ENCODE measurements at places on chromosomes 5 and 9.

GRCh38 chr9:75168270-75169178 lies 80.2 kb downstream of the OSTF1 start:
- H3K4me3 ChIP-seq = no peak overlapping the region
- no peak overlapping the region for H3K27ac ChIP-seq
- H3K4me1 ChIP-seq = no peaks in the 10 kb centered on the region
- H3K27me3 ChIP-seq = no peaks in the 10 kb centered on the region
- H3K36me3 ChIP-seq = no peaks in the 10 kb centered on the region
- no peak for DNase-seq

- no peak for DNase-seq
- no peaks in the 10 kb centered on the region for H3K36me3 ChIP-seq
- no peak overlapping the region for H3K4me3 ChIP-seq
- H3K27me3 ChIP-seq = no peaks in the 10 kb centered on the region
These were observed 85.8 kb downstream of the GABRB2 start for GRCh38 chr5:161460741-161461140.

DNA sequence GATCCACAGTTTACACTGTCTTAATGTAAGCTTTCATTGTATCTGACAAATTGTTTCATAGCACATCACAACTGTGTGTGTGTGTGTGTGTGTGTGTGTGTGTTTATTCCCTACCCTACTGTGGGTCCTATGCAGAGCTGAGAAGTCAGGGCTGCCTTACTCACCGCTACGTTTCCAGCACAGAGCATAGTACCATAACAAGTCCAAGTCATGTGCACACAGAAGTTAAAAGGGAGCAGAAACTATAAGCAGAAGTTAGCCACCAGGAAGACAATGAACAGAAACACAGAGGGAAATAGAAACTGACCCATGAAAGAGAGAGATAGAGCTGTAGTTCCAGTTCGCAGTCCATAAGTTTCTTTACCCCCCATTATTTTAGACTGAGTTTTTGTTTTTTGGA lies 38.2 kb upstream of the DMXL1 start:
- H3K36me3 ChIP-seq = no peaks in the 10 kb centered on the region
- no peak overlapping the region for H3K27ac ChIP-seq
- H3K4me1 ChIP-seq = no peaks in the 10 kb centered on the region
- H3K4me3 ChIP-seq = no peak overlapping the region

DNA sequence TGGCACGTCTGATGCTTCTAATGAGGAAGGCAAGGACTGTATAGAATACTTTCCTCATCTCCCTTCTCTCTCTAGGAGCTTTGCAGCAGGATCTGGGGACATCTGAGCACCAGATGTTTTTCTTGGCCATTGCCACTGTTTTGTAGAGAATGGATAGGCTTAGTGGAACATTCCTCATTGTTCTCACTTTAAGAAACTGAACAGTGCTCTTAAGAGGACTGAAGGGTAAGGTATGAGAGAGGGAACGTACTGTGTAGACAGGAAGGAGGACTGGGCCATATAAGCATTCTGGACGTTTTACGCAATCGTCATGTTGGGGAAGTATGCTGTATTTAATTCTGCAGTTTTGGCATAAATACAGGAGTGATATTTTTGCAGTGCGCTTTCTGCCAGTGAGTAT lies 70.6 kb downstream of the SMARCA2 start:
- H3K4me3 ChIP-seq = no peak overlapping the region
- DNase-seq = no peak
- no peaks in the 10 kb centered on the region for H3K36me3 ChIP-seq
- no peaks in the 10 kb centered on the region for H3K4me1 ChIP-seq
- no peak overlapping the region for H3K27ac ChIP-seq

GRCh38 chr5:163509291-163509951 lies 4.0 kb downstream of the MAT2B start:
- H3K27me3 ChIP-seq = no peaks in the 10 kb centered on the region
- no peak overlapping the region for H3K27ac ChIP-seq
- H3K4me1 ChIP-seq = no peaks in the 10 kb centered on the region
- peaks cover 8% of the 10 kb centered on the region for H3K36me3 ChIP-seq
- no peak for DNase-seq
- H3K4me3 ChIP-seq = no peak overlapping the region
